ENCODE measurements at places on chromosomes 6 and 20.

GRCh38 chr20:4817230-4817671 is 95.5 kb downstream of the PRND start:
- DNase-seq, result no peak

- DNase-seq, result no peak
These were observed 9.5 kb downstream of the FAM209B start for GRCh38 chr20:56542489-56543030.

DNA sequence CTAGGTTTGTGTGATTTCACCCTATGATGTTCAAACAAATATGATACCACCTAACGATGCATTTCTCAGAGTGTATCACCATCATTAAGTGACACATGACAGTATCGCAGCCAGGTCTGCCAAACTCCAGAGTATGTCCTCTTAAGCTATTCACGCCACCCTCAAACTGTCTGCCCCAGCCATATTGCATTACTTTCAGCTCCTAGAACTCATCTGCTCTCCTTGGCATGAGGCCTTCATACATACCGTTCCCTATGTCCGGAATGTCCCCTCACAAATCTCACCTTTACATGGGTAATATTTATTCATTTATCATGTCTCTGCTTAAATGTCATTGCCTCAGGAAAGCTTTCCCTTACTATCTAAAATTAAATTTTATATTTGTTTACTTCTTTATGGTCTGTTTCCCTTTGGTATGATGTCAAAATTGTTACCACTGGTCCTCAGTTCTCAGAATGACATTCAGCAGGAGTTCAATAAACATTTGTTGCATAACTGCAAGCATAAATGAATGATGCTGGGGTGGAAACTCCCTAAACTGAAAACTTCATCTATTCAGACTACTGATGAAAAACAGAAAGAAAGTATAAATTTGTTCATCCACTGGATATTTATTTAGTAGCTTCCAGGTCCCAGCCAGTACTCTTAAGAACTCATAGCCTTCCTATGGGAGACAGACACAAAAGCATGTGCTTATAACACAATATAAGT is 3.2 kb downstream of the SESN1 start:
- no peak for DNase-seq

- DNase-seq, result peak; percentile 33
These were observed 789 bp downstream of the CCND3 start for GRCh38 chr6:41940759-41941279.

DNA sequence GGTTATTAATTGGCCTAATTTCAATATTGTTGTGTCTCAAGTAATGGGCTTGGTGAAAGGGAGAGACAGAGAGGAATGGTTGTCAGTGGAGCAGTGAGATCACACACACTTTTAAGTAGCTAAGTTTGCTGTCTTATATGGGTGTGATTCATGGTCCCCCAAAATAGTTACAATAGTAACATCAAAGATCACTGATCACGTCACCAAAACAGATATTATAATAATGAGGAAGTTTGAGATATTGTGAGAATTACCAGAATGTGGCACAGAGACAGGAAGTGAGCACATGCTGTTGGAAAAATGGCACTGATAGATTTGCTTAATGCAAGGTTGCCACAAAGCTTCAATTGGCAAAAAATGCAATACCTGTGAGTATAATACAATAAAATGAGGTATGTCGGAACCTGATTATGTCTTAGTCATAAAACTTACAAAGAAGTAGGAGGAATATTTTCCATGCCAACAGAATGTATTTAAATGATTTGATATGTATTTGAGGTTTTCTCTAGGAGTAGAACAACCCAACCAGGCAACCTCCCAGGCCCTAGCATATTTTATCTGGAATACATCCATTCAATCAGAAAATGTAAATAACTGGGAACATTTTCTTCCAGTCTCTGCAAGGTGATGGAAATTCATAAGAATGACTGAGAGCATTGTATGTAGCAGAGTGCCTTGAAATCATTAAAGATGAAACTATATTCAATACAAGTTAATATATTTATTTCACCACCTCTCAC is 167.8 kb downstream of the CARMIL1 start:
- DNase-seq, result no peak

DNA sequence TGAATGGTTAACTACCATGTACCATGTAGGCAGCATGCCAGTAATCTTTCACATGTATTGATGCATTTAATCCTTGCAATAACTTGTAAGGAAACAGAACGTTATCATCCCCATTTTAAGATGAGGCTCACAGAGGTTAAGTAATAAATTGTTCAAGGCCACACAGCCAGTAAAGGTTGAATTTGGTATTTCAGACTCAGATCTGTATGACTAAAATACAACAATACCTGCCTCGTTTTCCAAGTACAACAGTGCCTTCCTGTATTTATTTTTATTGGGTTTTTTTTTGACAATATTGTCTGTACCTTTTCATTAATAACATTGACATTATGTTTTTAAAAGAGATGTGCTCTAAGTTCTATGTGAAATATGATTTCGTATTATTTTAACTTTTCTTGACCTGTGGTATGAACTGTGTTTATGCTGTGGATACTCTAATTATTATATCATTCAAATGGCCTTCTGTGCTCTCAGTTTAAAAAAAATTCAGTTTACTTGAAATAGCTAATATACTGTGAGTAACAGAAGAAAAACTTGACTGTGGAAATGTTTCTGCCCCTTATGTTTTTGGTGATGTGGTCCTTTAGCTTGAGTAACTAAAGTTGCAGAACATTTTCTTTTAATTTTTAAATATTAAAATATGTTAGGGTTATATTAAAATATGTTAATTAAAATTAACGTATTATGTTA is 39.7 kb downstream of the XRN2 start:
- no peak for DNase-seq

DNA sequence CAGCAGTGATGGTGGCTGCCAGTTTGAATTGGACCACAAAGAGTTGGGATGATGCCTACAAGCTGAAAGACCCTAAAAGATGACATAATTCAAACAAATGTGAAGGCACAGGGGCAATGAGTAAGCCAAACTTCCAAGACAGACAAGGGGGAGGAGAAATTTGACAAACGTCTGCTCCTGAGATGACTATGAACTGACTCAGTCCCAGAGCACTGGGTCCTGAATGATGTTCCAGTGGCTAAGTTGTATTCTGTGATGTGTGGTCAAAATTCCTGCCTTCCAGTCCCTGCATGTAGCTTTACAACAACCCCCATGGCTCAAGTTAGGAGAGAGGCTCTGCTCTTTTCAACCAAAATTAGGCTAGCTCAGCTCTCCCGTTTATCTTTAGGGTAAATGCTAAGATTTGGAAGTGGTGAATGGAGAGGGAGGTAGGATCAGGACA is 86.1 kb upstream of the SIRPA start:
- DNase-seq, result no peak

DNA sequence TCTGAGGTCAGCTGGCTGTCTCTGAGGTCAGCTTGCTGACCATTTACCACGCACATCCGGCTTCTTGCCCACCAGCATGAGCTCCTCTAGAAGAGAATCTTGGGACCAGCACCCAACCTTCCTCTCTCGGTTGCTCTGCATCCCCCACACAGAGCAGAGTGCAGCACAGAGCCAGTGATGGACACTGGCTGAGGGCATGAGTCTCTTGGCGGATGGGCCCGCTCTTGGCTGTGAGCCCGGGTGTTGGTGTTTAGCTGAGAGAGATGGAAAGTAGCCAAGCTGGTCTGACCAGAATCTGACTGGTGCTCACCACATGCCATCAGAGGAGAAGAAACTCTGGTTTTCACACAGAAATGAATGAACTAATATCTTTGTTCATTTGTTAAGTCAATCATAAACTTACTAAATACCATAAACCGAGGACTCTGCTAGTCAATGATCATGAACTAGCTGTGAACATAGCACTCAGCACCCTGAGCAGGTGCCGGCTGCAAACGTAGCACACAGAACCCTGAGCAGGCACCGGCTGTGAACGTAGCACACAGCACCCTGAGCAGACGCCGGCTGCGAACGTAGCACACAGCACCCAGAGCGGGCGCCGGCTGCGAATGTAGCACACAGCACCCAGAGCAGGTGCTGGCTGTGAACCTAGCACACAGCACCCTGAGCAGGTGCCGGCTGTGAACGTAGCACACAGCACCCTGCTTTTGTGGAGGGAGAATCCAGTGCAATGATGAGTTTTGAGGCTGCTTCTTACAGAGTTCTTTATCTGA is 10.4 kb upstream of the THBS2 start:
- peak; percentile 78 for DNase-seq

- no peak for DNase-seq
These were observed 20.4 kb downstream of the AFDN start for GRCh38 chr6:167846997-167847606.

DNA sequence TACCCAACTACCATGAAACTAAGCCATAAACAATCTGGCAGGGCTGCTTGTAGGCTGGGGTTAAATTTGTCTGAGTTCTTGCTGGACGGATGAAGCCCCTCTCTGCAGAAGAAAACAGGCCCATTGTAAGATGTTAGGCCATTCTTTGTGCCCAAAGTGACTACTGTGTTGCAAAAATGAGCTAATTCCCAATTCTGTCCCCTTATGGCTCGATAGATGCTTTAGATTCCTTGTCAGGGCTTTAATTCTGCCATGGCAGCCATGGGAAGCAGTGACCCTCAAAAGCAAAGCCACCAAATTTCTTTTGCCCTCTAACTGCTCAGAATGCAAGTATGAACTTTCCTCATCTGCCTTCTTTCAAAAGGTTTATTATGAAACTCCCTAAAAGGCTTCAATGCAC is 45.2 kb downstream of the LAMA4 start:
- DNase-seq, result no peak

DNA sequence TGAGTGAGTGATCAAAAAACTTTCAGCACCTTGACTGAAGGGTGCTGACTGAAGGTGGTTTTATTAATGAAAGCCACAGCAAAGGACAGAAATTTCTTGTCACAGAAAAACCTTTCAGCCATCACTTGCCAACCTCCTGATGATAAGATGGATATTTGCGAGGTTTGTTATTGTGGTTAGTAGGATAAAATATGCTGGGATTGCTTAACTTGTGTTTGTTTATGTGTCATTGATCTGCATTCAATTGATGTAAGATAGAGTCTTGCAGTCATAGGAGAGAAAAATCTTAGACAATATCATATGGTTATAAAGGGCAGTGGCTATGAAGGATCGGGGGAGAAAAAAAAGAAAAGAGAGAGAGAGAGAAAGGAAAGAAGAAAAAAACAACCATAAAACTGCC is 1.2 kb downstream of the TSBP1 start:
- no peak for DNase-seq

DNA sequence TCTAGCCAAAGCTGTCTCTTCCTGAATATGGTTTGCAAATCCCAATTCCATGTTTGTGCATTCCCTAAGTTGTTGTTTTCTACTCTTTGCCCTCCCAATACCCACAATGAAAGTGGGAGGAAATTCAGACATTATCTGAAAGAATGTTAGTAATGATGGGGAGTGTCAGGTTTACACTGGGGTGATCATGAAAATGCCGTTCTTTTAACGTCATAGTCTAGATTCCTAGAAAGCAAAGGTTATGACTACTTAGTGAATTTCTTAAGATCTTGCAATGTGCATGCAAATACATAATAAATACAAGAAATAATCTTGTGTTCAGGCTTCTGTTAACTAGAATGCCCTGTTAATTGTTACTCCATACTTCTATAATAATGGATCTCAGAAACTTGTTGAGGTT is 101.0 kb downstream of the LCA5 start:
- DNase-seq, result no peak

DNA sequence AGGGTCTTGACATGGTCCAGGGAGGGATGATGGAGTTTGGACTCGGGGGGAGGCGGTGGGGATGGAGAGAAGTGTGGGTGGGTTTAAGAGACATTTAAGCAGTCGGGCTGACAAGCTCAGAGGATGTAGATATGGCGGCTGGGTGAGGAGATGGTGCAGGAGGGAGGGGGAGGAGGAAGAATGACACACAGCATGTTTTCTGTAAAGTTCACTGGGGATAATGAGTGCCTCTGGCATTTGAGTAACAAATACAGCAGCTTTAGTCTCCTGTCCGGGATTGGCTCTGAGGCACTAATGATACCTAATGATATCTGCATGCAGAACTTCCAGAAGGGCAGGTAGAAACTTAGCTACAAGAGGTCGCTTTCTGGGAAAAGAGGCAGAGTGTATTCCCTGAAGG is 107.8 kb downstream of the DHX35 start:
- DNase-seq, result no peak

- DNase-seq, result no peak
These were observed 17.1 kb downstream of the NPEPL1 start for GRCh38 chr20:58709703-58710039.

- DNase-seq, result no peak
These were observed 11.4 kb downstream of the MYLK4 start for GRCh38 chr6:2739335-2739734.

- peak; percentile 94 for DNase-seq
These were observed 11.9 kb downstream of the CD40 start for GRCh38 chr20:46129955-46130481.

DNA sequence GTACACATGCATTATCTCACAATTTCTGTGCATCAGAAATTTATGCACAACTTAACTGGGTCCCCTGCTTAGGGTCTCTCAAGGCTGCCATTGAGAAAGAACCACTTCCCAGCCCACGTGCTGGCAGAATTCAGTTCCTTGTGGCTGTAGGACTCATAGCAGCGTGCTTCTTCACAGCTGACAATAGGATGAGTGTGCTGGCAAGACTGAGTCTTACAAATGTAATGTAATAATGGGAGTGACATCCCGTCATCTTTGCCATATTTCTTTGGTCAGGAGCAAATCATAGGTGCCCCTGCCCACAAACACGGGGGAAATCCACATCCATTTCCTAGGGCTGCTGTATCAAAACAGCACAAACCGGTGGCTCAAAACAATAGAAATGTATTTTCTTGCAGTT is 77.4 kb downstream of the FIG4 start:
- no peak for DNase-seq

- DNase-seq, result no peak
These were observed 20.6 kb upstream of the EPB41L2 start for GRCh38 chr6:131083687-131084086.

DNA sequence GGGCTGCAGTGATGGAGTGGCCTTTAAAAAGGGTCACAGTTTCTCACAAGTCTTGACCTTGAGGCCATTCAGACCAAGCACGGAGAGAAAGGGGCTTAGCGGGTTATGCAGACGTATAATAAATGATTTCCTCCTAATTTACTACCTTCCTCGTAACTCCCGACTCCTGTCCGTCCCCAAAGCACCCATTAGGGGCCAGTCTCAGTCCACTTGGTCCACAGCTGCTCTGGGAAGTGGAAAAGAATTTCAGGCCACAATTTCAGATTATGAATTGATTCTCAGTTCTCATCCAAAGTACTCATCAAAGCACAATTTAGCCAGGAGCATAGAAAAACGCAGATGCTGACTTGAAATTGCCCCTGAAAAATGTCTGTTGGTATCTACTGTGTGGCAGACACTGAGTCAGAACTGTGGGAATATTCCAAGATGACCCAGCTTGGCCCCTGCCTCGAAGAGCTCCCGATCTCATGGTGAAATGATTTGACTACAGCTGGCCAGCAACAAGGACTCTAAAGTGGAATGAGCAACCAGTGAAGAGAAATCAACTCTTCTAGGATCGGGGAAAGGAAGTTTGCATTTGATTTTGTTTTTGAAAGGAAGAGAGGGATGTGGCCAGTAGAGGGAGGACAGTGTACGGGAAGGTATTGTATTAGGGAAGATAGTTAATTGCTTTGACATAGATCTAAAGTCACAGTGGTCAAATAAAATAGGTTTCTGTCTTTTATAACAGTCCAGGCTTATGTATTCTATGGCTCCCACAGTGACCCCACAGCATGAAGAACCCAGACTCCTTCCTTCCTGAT is 15.2 kb upstream of the STK35 start:
- DNase-seq, result no peak

- no peak for DNase-seq
These were observed 28.8 kb upstream of the CCND3 start for GRCh38 chr6:41970436-41970846.

GRCh38 chr20:59074456-59074855 is 31.9 kb upstream of the PRELID3B start:
- DNase-seq, result no peak
